ENCODE measurements at places on chromosomes 7 and 10. TPM values are rescaled to one million over a fixed set of nuclear protein-coding genes. Genes with fewer than 3 reads are reported as not detected.
A peak's percentile ranks its signal among the peaks of the same experiment; 100 is the strongest.

GRCh38 chr7:137956591-137956990, 45.3 kb downstream of the CREB3L2 start:
- DNase-seq, result no peak

- DNase-seq, result no peak
These were observed 469.6 kb upstream of the LRRN3 start for GRCh38 chr7:110621289-110621688.

DNA sequence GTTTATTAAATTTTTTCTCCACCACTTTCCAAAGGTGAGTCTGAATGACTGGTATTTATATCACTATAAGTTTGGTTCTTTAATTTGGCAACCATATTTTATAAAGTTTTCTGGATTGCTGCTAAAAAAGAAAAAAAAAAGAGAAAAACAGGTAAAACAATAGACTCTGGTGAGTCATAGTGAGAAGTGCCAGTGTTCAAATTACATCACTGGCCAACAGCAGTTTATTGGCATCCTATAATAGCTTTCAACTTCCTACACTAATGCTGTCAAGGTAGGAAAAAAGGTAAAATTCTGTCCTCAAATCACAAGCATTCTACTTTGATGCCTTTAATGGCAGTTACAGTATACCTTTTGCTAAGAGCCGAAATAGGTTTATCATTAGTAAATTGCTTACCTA, 808.8 kb downstream of the GRM8 start:
- no peak for DNase-seq

- DNase-seq, result no peak
These were observed 152.5 kb upstream of the YAE1 start for GRCh38 chr7:39413636-39414223.

- DNase-seq, result no peak
These were observed 38.4 kb downstream of the BAIAP2L1 start for GRCh38 chr7:98362517-98362916.

- no peak for DNase-seq
These were observed 31.4 kb downstream of the LRRC17 start for GRCh38 chr7:102944241-102944640.

DNA sequence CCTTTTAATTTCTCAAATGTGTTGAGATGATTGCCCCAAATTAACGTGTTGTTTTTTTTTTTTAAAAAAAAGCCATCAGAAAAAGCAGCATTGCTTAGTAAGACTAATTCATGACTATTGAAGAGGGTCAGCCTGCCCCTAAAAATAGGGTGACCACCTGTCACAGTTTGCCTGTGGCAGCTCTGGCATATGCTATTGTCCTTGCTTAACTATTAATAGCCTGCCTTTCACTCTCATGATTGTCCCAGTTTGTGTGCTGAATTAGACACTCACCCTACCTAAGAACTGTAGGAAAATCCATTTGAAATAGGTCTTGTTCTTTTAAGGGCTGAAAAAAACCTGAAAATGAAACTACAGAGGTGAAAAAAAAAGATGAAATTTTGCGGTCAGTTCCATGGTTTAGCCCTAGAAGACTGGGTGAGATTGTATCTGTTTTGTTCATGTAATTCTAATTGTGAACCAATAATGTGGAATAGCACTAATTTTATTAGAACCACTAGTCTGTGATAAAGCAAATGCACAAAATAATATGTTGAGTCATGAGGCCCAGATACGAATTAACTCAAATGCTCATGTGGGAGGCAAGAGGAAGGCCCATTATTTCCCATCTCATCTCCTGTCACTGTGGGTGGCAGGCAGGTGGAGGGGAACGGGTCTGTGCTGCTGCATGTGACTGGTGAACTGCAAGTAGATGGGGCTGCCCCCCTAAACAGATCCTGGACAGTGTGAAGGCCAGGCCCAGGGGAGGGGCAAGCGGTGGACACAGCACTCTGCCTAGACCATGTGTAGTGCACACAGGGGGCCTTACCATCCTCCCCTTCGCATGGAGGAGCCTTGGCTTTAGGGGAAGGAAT, 265.4 kb upstream of the NFE2L3 start:
- no peak for DNase-seq

- no peak for DNase-seq
These were observed 539 bp upstream of the FAM241B start for GRCh38 chr10:69629519-69629896.

DNA sequence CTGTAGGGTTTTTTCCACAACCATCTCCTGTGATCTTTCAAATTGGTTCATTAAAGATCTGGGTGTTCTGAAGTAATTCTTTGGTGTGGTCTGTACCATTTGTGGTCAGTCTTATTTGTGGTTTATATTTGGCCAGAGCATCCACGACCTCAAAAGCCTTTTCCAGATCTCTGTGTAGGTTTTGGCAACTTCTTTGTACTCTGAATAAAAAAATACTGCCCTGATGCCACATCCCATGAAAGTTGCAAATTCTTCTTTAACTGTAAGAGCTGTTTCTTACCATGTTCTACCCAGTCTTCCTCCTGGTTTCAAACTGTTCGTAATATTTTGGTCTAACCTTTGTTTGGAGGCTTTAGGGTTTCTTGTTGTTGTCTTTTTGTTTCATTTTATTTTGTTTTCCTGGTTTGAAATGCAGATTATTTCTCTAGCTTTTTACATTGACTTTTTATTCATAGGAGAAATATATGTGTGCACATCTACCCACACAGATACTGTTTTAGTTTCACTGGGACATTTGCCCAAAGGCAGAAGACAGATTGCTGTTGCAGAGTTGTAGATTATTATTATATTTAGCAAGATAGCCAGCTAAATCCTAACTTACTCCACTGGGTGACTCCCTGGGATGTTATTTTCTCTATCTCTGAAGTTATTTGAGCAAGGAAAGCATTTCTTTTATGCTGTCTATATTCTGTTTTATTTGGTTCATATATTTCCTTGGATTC, 123.2 kb upstream of the SAMD8 start:
- no peak for DNase-seq

GRCh38 chr7:70372768-70373515, 759.0 kb upstream of the GALNT17 start:
- no peak for DNase-seq

DNA sequence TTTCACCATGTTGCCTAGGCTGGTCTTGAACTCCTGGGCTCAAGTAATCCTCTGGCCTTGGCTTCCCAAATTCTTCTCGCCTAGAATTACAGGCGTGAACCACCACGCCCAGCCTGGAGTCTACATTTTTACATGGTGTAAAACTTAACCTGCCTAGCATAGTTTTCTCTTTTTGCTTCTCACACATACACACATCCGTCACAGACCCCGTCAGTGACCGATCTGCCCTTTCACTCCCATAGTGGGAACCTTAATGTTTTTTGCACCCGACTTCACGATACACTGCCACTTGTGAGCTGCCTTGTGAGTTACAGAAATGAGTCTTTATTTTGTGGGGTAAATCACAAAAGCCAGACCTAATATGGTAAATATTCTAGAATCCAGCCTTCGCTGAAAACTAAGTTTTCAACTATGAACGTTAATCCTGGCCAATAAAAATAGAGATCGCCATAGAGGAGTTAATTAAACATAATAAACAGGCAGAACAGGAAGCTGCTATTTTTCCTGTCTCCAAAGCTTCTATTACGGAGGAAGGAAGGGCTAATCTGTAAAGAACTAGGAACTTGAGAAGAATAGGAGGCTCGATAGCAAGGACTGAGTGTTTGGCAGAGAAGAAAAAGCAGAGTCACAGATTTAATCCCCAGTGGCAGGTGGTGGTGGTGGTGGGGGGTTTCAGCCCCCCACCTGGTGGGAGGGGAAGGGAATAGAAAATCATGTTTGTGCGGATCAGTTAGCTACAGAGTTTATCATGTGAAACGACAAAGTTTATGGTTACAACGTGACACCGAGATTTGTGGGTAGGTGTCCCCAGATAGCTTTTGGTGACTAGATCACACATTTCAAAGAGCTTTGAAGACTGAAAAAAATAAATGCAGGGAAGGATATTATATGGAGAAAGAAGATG, 14.7 kb upstream of the FAM171A1 start:
- no peak for DNase-seq

DNA sequence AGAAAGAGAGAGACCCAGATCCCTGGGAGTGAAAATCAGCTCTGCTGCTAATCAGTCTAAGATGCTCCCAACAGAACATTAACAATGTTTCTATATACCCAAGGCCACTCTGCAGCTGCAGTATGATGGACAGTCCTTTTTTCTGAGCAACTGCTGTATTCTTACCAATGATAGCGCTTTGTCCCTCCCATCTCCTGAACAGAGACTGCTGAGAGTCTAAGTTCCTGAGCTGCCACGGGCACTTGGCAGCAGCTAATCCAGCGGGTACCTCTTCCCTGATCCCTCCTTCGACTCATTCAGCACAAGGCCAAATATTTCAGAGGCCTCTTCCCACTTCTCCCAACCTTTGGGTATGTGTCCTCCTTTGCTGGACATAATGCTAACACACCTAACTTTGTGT, 7.7 kb downstream of the CPVL start:
- DNase-seq, result no peak

GRCh38 chr7:67738958-67739357, 742.3 kb downstream of the TYW1 start:
- peak; percentile 70 for DNase-seq

- no peak for DNase-seq
These were observed 224.9 kb upstream of the TMEM229A start for GRCh38 chr7:124257638-124258308.

- no peak for DNase-seq
These were observed 128.7 kb downstream of the SH3PXD2A start for GRCh38 chr10:103726637-103727036.

GRCh38 chr7:101237206-101238067, at the start of gene CLDN15:
TSS of gene CLDN15 (minus strand) at chr7:101237802. CDS start at chr7:101237581, 221 bp downstream.
- peak; percentile 82 for DNase-seq

DNA sequence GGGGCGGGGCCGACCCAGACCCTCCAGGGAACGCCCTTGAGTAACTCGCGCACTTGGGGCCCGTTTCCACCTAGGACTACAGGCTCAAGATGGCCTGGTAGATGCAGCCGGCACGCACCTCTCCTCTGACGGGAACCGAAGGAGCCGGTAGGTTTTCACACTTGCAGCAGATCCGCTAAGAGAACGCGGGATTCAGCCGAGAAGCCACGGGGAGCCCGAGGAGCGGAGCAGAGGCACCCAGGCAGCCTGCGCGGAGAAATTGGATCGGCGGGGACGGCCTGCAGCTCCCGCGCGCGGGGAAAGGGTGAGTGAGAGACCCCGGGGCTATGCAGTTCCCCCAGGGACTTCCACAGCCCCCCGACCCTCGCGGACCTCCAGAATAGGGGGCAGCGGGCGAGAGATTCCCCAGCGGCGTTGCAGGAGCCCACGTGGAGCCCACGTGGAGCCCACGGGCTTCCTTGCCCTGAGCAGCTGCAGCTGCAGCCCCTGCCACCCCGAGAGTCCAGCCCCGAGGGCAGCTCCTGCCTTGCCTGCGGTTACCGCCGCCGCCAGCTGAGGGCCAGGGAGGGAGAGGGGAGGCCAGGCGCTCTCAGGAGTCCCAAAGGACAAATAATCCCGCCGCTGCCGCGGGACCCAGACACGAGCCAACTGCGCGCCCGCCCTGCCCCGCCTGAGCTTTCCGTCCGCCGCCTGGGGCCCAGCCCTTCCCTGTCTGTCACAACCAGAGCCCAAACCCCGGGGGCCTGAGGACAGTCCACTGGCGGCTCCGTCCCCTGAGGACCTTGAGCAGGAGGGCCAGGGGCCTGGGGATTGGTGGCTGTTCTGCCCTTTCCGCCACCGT, 13.1 kb downstream of the IFT22 start:
- peak; percentile 64 for DNase-seq

DNA sequence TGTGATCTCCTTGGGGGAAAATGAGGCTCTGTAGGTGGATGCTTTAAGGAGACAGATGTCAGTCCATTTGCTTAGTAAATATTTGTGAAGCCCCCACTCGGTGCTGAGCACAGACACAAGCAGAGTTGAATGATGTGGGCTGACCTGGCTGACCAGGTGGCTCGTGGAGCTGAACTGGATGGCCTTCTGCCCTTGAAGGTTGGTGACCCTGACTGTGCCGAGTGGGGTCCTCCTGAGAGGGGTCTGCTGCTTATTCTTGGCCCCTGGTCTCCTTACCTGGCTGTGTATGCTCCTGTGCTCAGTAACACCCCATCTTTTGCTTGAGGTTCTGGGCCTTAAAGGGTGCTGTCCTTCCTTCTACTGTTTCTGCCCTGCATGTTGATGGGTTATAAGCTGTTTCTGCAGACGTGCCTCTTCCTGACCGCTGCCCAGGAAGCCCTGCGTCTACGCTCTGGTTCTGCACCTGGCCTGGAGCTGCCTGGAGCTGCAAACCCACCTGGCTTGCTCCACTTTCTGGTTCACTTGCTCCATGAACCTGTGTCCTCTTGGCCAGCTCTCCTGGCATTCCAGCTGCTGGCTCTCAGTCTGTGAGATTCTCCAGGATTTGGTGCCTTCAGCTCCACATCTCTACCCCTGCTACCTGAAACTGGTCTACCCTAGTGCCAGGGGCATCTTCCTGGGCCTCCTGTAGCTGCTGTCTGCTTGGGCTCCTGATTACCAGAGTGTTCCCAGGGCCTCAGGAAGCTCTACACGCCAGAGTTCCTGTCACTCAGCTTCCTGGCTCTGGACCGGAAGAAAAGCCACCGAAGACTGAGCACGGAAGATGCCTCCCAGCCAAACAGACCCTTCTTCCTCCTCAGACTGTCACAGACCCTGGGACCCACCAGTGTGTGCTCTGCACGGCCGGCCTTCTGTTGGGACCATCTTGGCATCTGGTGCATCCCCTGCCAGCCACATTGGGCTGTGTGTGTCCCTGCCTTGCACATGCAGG, 76.5 kb downstream of the ADCY1 start:
- no peak for DNase-seq

DNA sequence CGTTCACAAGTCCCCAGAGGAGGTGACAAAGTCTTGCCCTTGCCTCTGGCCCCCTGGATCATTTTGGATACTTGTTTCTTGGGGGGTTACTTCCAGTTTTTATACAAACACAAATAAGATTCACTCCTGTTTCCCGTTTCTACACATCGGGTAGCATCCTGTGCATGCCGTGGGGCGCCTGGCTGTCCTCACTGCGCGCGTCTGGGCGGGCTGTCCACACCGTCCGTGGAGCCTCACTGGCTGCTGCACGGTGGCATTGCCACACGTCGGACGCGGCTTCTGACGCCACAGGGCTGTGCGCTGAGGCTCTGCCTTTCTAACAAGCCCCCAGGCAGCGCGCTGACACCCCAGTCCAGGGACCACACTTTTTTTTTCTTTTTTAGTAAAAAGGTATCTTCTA, 18.4 kb downstream of the BNIP3 start:
- DNase-seq, result no peak

The AP1S1 gene
- total RNA-seq, result 23.6 TPM

The CALY gene
- not detected for total RNA-seq

The TAS2R40 gene
- total RNA-seq, result not detected

The TMEM225B gene
- not detected for total RNA-seq

The ADAM22 gene
- 16.7 TPM for total RNA-seq

The NPVF gene
- total RNA-seq, result not detected

The COBL gene
- 87.7 TPM for total RNA-seq

The SRI gene
- 57.3 TPM for total RNA-seq

The CALHM3 gene
- not detected for total RNA-seq

The POM121C gene
- 19.5 TPM for total RNA-seq

The GRID2IP gene
- total RNA-seq, result 0.31 TPM
